ENCODE measurements at places on chromosomes 6 and 20.

GRCh38 chr6:140160494-140160893 lies 786.0 kb upstream of the CITED2 start:
- no peak for DNase-seq

DNA sequence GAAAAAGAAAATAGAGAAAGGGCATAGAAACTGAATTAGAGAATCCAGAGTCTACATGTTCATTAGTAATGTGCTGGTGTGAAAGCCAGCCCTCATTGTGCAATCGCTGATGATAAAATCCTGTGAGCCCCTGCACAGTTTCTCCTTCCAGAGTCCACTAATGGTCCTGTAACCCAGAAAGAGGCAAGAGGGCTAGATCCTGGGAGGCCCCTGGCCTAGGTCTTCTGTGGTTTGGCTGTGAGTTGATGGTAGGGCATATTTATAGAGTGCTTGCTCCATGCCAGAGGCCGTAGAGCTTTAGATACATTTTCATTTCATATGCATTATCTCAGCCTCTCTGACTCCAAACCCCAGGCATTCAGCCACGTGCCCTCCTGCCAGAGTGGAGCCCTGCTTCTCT lies 94.9 kb upstream of the MTHFD1L start:
- no peak for DNase-seq

- DNase-seq, result no peak
These were observed 2.7 kb downstream of the GUCA1A start for GRCh38 chr6:42175860-42176259.

- DNase-seq, result no peak
These were observed 48.0 kb downstream of the MCHR2 start for GRCh38 chr6:99946005-99946404.

DNA sequence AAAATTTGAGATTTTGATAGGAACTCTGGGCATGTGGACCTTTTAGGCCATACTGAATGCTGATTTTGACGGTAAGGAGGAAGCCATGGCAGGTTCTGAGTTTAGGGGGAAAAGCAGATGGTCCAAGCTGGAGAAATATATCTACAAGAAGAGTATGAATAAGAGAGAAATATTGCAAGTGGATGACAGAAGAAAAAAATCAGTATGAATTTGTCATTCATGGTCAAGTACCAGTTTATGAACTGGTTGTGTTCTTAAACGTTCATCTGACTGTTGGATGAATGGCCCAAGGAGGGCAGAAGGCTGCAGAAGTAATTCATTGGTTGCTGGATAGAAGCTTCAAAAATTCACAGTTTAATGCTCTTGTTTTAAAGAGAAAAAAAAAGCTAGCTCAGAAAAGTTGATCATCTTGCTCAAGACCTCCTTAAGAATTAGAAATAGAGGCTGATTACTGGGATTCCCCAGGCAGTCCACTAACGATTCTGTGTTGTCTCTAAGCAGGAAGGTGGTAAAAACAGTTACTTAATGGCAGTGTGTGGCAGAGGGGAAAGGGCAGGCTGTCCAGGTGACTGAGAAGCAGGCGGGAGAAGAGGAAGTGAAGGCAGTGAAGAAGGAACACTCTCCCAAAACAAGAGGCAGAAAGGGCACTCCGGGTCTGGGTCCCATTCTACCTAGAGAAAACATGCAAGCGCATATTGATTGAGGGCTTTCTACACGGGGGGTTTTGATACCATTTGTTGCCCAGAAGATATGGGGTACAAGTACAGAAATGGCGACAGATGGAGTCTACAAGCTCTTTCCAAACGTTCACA lies 2.0 kb upstream of the DUSP22 start:
- DNase-seq, result no peak

GRCh38 chr6:146410851-146411595 lies 132.6 kb upstream of the RAB32 start:
- DNase-seq, result no peak

DNA sequence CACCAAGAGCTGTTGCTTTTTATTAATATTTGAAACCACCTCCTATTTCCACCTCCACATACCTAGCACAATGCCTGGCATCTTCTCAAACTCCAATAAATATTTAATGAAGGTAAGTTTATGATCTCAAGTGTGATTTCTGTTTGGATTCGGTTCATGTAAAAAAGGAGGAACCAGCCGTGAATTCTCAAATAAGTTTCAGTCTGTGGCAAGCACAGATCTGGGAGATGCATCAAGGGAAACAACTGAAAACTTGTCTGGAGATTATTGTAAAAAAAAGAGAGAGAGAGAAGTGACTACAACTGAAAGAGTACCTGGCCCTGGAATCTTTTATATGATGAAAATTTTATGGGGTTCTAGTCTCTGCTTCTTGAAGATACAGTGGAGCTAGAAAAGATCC lies 52.8 kb upstream of the PNRC1 start:
- no peak for DNase-seq

GRCh38 chr6:38236631-38237030 lies 403.1 kb downstream of the BTBD9 start:
- no peak for DNase-seq

- DNase-seq, result no peak
These were observed 45.9 kb downstream of the KCNS1 start for GRCh38 chr20:45055056-45055455.

DNA sequence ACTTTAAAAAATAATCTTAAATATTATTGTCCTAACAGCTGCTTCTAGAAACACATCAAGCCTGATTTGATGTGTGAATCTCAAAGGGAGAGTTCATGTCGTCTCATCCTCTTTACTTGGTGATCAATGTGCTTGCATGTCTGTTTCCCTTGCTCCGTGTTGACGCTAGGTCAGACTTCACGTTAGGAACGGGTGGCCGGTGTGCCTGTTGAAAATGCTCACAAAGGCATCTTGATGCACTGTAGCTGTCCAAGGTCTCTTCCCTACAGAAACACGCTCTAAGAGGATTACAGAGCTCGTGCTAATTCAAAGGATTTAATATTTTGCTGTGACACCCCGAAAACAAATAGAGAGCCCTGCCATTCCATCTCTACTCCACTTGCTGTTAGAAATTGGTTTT lies 84.6 kb downstream of the ID4 start:
- no peak for DNase-seq

DNA sequence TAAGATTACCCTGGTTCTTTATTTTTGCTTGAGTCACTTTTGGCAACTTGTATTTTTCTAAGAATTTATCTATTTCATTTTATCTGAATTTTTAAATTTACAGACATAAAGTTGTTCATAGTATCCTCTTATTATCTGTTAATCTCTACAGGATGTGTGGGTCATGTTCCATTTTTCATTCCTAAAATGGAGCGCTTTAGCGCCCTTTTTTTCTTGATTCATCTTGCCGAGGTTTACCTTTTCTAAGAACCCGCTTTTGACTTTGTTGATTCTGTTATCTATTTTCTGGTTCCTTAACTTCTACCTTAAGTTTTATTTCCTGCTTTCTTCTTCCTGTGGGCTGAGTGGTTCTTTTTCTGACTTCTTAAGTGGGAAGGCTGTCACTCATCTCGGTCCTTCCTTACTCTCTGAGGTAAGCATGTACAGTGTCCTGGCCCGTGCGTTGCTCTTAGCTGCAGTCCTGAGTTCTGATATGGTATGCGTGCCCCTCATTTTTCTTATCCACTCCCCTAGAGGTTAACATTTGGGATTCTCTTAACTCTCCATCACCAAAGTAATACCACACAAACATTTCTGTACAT lies 399.8 kb downstream of the CDC5L start:
- no peak for DNase-seq

- no peak for DNase-seq
These were observed 163.1 kb upstream of the CCN2 start for GRCh38 chr6:132114201-132114825.

DNA sequence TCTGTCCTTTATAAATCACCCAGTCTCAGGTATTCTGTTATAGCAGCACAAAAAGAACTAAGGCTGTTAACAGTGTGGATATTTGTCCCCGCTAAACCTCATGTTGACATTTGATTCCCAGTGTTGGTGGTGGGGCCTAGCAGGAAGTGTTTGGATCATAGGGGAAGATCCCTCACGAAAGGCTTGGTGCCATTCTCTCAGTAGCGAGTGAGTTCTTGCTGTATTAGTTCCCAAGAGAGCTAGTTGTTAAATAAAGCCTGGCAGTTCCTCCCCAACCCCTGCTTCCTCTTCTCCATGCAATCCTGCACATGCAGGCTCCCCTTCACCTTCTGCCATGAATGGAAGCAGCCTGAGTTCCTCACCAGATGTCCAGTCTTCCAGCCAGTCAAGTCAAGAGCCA lies 29.8 kb upstream of the ERVFRD-1 start:
- no peak for DNase-seq

DNA sequence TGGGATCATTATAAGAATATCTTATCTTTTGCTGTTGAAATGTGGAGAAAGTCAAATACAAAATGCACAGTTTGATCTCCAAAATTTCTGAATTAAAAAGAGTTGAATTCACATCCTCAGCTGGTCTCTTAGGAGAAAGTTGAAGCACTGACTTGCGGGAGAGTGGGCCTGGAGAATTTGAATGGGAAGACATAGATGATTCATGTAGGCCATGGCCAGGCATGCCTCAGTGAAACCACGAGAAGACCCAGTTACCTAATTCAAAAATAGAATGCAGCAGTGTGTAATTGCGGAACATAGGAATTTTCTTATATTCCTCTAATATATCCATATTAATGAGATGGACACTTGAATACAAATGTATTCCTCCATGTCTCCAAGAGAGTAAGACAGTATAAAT lies 53.0 kb upstream of the DTNBP1 start:
- DNase-seq, result no peak

DNA sequence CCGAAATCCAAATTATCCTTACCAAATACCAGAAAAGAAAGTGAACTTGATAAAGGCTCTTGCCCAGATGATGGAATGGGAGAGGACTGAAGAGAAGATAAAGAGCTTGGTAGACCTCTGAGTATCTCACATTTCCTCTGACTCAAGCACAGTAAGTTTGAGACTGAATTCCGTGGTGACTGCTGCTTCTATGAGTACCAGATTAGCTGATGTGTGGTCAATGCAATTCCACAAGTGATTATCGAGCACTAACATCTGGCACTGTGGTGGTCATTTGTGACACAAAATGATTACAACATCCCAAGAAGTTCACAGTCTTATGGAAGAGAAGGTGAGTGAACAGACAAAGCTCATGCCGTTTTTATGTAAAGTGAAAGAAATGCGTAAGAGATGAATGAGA lies 2.6 kb upstream of the RPS6KA2 start:
- DNase-seq, result no peak

DNA sequence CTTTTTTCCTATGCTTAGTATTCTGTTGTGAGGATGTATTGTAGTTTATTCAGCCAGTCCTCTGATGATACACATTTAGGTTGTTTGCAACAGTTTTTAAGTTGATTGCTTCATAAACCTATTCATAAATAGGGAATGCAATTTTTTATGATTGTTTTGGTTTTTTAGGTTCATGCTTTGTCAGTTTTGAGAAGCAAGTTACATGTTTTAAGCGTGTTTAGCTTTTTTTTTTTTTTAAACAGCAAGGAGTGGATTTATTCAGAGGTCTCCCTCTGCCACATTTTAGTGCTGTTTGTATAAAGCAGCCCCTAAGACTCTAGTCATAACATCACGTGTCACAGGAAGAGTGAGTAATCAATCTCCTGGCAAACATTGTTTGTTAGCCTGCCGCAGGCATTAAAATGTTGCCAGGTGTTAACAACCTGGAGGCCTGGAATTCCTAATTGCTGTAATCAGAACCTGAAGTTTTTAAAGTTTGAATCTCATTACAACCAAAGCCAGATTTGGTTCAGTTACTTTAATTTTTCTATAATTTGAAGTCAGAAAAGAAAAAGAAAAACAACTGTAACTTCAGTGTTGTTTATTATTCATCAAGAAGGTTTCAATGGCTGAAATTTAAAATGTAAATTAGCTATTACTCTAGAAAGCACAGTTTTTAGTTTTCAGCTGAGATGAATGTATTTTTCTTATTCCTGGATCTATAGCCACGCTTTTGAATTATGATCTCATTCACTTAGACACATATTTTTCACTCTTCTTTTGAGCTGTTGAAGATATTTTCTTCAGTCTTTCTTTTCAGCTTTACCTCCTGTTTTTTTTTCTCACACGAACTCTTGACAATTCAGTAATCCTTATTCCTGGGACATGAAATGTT lies 59.2 kb downstream of the KCNS1 start:
- no peak for DNase-seq

GRCh38 chr6:14717307-14717706 lies 528.6 kb upstream of the JARID2 start:
- DNase-seq, result no peak

GRCh38 chr6:69663215-69663614 lies 133.6 kb downstream of the LMBRD1 start:
- no peak for DNase-seq

GRCh38 chr6:52927451-52927850 lies 18.0 kb upstream of the GSTA3 start:
- DNase-seq, result no peak

GRCh38 chr6:152845421-152845820 lies 94.8 kb downstream of the VIP start:
- no peak for DNase-seq

GRCh38 chr20:5122873-5123260 lies 3.1 kb upstream of the PCNA start:
- no peak for DNase-seq

DNA sequence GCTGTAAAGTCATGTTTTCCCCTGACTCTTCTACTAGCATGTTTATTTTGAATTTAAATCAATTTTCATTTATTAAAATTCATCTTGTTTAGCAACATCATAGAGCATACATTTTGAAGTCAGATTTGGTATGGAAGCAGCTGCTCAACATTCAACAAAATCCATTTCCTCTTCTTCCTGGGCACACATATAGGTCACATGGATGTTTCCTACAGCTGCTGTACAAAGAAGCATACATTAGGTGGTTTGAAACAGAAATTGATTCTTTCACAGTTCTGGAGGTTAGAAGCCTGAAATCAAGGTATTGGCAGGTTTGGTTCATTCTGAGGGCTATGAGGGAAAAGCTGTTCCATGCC lies 495.2 kb downstream of the RFPL4B start:
- DNase-seq, result no peak

All from heart left ventricle (tissue), 16 donors.